Iris pigment epithelial cell (primary cell): ENCODE measurements at places on chromosomes 11 and 22.

DNA sequence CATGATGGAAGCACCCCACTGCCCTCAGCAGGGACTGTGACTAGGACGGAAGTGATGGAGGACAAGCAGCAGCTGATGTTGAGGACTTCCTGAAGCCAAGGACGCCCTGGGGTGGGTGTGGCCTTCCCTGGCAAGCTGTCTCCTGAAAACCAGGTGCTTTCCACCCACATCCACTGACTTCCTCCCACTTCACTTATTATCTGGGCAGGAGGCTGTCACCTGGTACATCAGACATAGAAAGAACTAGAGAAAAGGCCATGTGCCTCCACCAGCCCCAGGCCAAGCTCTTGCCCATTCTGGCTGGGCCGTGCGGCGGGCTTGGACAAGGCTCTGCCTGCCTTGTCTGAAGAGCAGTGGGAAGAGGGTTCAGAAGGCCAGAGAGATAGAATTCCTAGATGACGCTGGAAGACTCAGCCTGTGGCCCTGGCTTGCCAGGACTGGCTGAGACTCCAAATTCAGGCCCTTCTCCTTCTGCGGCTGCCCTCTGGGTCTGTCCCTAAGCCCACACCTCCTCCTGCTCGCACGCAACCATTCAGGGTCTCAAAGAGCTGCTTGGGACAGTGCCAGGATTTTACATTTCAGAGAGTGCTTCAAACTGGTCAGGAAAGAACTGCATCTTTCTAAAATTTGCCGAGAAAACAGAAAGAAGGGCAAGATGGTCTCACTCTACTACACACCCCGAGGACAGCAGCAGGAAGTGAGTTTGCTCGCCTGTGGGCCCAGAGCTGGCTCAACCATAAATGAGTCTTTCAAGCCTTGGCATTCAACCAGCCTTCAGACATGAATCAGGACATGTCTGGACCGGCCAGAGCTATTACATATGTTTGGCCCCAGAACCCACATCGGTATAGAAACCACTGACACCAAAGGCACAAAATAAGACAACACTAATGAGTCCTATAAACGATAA is 13.3 kb downstream of the ARHGAP1 start:
- peak; percentile 84 for DNase-seq

GRCh38 chr11:65973439-65974110 is 12.0 kb downstream of the SART1 start:
- peak; percentile 37 for DNase-seq

GRCh38 chr22:38243007-38243765 is 29.6 kb downstream of the TMEM184B start:
- DNase-seq, result peak; percentile 78

DNA sequence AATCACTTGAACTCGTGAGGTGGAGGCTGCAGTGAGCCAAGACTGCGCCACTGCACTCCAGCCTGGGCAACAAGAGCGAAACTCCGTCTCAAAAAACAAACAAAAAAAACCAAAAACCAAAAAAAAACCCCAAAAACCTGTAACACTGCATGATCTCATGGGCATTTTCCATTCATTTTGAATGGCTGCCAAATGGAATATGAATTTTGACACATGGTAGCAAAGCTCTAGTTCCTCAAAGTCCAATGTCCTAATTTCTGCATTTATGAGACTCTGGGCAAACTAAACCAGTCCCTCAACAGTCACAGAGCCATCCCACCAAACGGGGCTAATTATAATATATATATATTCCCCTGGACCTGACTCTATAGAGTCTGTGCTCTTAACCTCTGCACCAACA is 61.8 kb downstream of the SGSM3 start:
- DNase-seq, result no peak

DNA sequence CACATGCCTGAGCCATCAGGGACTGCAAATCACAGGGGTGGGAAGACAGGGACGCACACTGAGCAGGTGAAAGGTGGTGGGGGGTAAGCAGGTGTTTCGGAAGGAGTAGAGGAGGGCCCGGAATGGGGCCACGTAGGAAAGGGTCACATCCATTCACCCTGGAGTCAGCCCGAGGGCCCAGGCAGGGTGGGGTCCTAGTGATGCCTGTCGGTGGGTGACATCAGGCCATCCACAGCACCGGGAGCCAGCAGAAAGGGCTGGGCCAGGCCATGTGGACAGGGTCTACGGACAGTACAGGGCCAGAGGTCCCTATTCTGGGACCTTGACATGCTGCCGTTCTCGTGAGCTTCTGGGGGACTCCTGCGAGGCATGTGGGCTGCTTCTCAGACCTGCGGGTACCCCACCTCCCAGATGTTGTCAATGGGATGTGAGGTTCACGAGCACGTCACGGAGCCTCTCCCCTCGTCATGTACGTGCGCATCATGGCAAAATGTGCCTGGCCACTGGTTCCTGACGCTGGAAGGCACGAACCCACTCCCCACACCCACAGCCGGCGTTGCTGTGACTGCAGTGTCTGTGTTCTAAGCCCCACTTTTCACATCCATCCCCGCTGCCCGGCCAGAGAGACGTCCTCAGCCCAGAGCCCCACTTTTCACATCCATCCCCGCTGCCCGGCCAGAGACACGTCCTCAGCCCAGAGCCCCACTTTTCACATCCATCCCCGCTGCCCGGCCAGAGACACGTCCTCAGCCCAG is 84.1 kb downstream of the FBLN1 start:
- no peak for DNase-seq

GRCh38 chr22:20494978-20495860 is at the start of gene KLHL22:
Gene KLHL22 (minus strand): TSS chr22:20495795. CDS start chr22:20489211, 6,584 bp downstream.
- DNase-seq, result peak; percentile 38

DNA sequence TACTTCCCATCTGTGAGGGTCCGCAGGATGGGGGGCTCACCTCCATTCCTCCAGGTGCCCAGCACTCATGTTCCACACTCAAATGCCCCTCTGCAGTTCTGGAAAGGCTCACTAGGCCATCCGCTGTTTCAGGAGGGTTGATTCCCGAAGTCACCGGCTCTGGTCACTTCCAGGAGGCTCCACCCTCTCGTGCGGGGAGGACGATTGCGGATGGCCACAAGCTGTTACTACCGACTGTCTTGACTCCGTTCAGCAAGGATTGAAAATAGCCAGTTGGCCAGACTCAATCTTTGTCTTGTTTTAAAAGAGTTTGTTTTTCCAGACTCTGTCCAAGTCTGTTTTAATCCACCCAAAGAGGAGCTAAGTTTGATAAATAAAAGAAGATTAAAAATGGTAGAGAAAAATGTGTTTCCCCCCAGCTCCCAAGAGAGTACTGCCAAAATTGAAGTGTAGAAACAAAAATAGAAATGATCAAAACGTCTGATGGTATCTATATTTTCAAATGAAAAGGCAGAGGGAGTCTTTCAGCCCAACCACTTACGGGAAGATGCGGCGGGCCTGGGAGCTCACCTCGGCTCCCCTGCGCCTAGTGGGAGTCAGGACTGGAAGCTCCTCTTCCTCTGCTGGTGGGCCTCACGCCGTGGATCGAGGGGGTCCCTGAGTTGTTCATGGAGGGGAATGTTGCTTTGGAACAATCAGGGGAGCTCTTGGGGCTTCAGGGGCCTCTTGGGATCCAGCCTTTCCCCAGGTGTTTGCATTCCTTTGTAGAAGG is 1280.8 kb downstream of the BRD1 start:
- DNase-seq, result no peak

GRCh38 chr11:35579557-35580396 is 38.5 kb upstream of the FJX1 start:
- DNase-seq, result peak; percentile 97

- peak; percentile 49 for DNase-seq
Measured at GRCh38 chr22:19121631-19122142, 525 bp downstream of the DGCR2 start.

DNA sequence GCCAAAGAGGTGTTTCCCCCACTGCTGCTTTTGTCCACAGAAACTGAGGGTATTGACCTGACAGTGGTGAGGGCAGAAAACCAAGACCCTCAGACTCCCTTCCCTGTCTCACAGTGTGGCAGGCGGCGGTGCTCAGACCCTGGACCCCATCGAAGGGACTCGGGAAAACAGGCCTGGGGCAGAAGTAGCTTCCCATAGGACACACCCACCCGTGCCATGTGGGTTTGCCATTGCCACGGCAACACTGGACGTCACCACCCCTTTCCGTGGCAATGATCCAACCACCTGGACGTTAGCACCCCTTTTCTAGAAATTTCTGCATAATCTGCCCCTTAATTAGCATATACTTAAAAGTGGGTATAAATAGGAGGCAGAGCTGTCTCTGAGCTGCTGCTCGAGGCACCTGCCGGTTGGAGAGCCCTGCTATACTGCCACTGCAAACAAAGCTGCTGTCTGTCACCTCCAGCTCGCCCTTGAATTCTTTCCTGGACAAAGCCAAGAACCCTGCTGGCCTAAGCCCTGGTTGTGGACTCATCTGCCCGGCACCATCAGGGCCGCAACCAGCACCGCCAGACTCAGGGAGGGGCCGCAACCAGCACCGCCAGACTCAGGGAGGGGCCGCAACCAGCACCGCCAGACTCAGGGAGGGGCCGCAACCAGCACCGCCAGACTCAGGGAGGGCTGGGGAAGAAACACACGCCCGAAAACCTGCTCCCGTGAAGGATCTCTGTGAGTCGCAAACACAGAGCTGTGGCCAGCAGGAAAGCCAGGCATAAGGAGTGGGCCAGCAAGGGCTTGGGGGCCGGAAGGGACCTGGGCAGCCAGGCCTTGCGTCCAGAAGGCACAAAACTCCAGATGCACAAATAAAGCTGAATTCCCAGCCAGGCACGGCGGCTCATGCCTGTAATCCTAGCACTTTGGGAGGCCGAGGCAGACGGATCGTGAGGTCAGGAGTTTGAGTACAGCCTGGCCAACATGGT is 10.4 kb downstream of the MLC1 start:
- DNase-seq, result peak; percentile 10
